ENCODE measurements at places on chromosomes 1 and 21. TPM values are rescaled to one million over a fixed set of nuclear protein-coding genes. Genes with fewer than 3 reads are reported as not detected.
A peak's percentile ranks its signal among the peaks of the same experiment; 100 is the strongest.

SLAMF7 gene
- 2.7 TPM for total RNA-seq

FMN2 gene
- total RNA-seq = 3.6 TPM

LCE2B gene
- total RNA-seq = not detected

- no peak overlapping the region for H3K4me3 ChIP-seq
- H3K27ac ChIP-seq = no peak overlapping the region
- H3K27me3 ChIP-seq = no peaks in the 10 kb centered on the region
Observed at GRCh38 chr21:38683222-38683621, 122.5 kb upstream of the ETS2 start.

DNA sequence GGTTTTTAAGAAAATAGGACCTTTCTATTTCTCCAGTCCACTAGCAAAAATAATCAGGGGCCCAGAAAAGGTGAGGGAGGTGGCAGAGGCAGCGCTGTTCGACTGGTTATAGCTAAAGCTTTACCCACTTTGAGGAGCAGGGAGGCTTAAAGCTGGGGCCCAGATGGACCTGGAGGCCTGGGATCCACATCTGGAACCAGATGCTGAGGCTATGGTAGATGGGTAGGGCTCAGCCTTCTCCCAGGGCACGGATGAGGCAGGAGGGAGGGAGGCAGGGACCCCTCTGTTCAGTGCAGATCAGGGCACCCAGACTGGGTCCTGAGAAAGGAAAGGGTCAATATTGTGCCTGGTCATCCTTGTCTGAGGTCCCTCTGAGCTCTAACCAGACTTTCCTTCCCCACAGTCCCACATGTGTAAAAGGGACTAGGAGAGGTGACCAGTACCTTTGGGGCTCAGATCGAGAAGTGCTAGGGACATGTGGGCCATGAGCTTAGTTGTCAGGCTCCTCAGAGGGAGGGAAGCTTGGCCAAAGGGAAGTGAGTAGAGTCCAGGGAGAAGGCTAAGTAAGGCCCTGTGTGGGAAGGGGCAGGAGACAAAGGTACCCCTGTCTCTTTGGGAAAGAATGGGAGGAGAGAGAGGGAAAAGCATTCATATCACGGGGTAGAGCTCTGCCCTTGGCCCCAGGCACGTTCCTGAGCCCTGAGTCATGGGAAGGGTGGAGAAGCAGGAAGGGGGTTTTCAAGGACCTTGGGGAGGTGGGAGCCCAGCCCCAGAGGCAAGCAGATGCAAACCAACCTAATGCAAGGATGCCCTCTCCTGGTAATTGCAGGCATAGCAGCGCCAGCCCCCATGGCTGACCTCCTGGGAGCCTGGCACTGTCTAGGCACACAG, 15.4 kb downstream of the LMNA start:
- no peak overlapping the region for H3K4me3 ChIP-seq
- H3K36me3 ChIP-seq = no peaks in the 10 kb centered on the region
- peak overlapping the region; percentile 97 for H3K27ac ChIP-seq
- peak; percentile 88 for DNase-seq

GRCh38 chr1:229136822-229137221, 134.1 kb upstream of the RAB4A start:
- no peaks in the 10 kb centered on the region for H3K36me3 ChIP-seq
- no peaks in the 10 kb centered on the region for H3K27me3 ChIP-seq
- H3K4me3 ChIP-seq = no peak overlapping the region

DNA sequence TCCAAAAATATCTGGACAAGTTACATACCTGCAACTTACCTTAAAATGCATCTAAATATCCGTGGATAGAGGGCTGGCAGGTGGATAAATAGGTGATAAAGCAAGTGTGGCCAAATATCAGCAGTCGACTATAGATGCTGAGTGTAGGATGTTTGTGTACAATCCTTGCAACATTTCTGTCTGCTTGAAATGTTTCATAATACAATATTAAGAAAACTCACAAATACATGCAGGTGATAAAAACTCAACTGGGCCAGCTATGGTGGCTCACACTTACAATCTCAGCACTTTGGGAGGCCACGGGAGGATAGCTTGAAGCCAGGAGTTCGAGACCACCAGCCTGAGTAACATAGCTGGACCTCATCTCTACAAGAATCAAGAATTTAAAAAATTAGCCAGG, 41.0 kb downstream of the ACTA1 start:
- DNase-seq = no peak
- H3K27ac ChIP-seq = no peak overlapping the region
- peaks cover 32% of the 10 kb centered on the region for H3K27me3 ChIP-seq
- no peaks in the 10 kb centered on the region for H3K36me3 ChIP-seq
- H3K4me1 ChIP-seq = no peaks in the 10 kb centered on the region
- H3K4me3 ChIP-seq = no peak overlapping the region

DNA sequence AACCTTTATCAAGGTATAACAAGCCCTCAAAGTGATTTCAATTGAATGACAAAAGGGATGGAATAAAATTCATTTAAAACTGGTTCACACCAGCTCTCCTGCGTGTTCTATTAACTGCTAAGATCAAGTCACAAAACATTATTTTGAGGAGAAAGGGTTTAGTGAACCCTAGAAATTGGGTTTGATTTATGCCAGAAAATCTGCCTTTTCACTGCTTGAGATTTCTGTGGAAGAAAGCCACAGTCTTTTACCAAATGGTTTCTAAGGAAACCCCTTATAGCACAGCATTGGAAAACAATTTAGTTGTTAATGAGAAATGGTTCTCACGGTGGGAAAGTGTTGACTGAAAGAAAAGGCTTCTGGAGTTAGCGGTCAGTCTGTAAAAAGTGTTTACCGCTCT, 43.6 kb upstream of the DPH5 start:
- no peaks in the 10 kb centered on the region for H3K4me1 ChIP-seq
- no peak overlapping the region for H3K4me3 ChIP-seq
- no peaks in the 10 kb centered on the region for H3K36me3 ChIP-seq
- H3K27ac ChIP-seq = no peak overlapping the region
- DNase-seq = no peak

DNA sequence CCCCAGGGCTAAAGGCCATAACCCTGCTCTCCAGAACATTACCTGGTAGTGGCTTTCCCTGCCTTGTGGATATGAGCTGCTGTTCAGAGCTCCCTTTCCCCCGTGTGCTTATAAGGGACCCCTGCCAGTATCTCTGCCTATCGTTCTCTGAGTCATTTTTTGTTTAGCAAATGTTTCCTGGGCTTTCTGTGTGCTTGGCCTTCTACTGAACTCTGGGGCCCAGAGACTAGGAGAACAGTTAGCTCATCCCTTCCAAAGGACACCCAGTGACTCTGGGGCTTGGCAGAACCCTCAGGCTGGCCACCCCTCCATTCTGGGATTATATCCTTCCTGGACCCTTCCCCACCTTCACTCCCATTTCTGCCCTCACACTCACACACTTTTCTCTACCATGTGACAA, 80.8 kb upstream of the POU3F1 start:
- no peak for DNase-seq
- H3K27ac ChIP-seq = no peak overlapping the region
- peaks cover 16% of the 10 kb centered on the region for H3K27me3 ChIP-seq
- no peak overlapping the region for H3K4me3 ChIP-seq
- H3K36me3 ChIP-seq = no peaks in the 10 kb centered on the region

DNA sequence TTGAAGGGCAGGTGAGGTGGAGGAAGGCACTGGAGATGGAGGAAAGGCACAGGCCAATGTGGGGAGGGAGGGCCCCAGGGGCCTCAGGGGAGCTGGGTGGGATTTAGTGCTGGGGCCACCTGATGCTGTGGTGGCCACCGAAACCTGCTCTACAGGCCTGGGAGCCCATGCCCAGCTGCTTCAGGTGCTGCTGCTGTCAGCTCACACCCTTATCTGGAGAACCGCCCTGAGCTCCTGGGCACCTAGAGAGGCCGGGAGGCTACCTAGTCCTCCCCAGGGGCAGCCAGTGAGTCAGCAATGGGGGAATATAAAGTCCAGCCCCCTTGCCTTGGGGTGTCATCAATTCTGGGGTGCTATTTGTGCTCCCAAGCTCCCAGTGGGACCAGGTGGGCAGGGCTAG, 12.2 kb downstream of the FAM131C start:
- H3K4me1 ChIP-seq = no peaks in the 10 kb centered on the region
- DNase-seq = no peak
- H3K27me3 ChIP-seq = peaks cover 4% of the 10 kb centered on the region
- H3K27ac ChIP-seq = no peak overlapping the region

DNA sequence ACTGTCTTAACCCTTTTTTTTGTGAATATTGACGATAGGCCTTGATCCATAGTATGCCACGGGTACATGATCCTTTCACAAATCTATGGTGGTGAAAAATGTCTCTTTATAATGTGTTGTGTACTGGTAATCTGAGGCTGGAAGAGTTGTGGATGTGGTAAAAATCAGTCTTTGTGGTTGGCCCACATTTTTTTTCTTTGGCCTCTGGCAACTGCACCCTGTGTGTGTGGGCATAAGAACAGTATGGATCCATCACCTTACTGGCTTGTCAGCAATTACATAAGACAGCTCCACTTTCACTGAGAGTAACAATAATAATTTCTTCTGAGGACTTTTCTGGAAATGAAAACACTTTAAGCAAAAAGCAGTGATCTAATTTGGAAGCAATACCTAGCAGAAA, 101.6 kb downstream of the GABPA start:
- no peak for DNase-seq
- H3K36me3 ChIP-seq = no peaks in the 10 kb centered on the region
- peak overlapping the region; percentile 37 for H3K27ac ChIP-seq
- H3K4me3 ChIP-seq = no peak overlapping the region
- no peaks in the 10 kb centered on the region for H3K27me3 ChIP-seq

DNA sequence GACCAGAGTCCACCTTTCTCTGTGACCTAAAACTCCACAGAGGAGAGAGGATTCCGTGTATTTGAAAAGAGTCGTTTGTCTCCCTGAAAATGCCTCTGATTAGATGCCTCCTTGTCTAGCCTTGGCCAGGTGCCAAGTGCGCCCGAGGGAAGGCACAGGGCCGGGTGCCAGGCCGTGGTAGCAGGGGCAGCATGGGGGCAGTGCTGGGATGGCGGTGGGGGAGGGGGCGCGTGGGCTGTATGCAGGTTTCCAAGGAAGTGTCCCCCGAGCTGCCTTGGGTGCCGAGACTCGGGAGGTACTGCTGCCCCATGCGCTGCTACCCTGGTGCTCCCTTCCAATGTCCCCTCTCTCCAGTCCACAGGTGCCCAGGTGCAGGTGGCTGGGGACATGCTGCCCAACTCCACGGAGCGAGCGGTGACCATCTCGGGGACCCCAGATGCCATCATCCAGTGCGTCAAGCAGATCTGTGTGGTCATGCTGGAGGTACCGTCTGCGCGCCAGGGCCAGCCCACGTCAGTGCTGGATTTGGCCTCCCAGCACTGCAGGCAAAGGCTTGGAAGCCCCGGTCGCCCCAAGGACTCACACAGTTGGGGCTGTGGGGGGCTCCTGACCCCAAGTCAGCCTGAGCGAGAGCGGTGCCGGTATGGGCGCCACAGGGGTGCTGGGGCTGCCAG, 70.9 kb upstream of the COL6A1 start:
- no peaks in the 10 kb centered on the region for H3K27me3 ChIP-seq
- H3K36me3 ChIP-seq = no peaks in the 10 kb centered on the region
- no peak overlapping the region for H3K27ac ChIP-seq
- no peaks in the 10 kb centered on the region for H3K4me1 ChIP-seq

DNA sequence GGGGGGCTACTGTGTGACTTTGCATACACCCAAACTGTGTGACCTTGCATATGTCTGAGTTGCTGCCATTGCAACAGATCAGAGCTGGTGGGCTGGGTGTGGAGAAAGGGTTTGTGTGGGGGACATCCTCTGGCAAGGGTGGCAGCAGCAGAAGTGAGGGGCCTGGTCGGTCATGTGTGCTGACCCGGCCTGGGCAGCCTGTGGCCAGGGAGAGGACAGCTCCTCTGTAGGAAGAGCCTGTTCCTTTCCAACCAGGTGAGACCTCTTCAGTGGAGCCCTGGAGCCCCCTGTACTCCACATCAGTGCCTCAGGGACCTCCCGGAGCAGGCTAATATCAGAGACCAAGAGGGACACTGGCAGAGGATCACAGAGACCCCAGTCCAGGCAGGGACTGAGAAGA, 8.3 kb downstream of the PCSK9 start:
- H3K4me3 ChIP-seq = no peak overlapping the region
- H3K27ac ChIP-seq = no peak overlapping the region
- H3K36me3 ChIP-seq = no peaks in the 10 kb centered on the region
- H3K27me3 ChIP-seq = no peaks in the 10 kb centered on the region

GRCh38 chr1:116907351-116907750, 2.4 kb upstream of the PTGFRN start:
- no peak overlapping the region for H3K27ac ChIP-seq
- no peak for DNase-seq
- H3K36me3 ChIP-seq = no peaks in the 10 kb centered on the region
- no peaks in the 10 kb centered on the region for H3K27me3 ChIP-seq

DNA sequence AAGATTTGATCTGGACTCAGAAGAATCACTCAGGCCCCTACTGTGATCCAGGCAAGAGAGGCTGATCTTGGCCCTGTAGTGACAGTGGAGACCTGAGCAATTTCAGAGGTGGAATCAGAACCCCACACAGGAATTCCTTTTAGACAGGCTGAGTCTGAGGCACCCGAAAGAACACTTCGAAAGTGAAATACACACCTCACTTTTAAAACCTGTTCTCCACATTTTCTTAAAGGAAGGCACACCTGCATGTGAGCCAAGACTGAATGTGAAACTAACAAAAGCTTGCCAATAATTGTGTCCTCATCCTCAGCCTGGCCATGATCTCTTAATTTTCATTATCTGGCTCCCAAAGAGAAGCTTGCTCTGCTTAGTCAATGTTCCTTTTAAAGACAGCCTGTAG, 32.2 kb downstream of the SIPA1L2 start:
- no peak overlapping the region for H3K4me3 ChIP-seq
- peaks cover 6% of the 10 kb centered on the region for H3K4me1 ChIP-seq
- no peaks in the 10 kb centered on the region for H3K36me3 ChIP-seq

DNA sequence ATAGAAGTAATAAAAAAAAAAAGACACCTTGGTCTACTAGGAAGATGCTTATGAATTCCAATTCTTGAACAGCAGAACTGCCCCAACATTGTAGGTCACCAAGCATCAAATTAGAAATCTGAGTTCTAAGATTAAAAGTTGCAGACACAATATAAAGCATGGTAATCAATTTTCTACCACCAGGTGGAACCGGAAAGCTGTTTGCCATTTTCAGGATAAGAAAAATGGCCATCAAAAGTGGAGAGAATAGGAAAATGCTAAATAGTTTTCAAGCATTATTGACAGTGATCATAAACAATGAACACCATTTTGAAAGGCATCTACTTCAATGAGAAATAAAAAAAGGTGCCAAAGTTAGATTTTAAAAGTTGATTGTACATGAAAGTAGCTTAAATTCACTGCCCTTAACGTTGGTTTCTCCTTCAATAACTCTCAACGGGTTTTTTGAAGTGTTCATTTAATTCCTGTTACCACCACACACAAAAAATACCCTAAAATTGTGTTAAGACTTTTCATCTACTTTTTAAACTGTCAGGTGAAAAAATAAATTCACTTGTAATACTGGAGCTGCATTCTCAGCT, 252.9 kb downstream of the KCNT2 start:
- no peak for DNase-seq
- H3K27me3 ChIP-seq = no peaks in the 10 kb centered on the region
- H3K4me3 ChIP-seq = no peak overlapping the region
- H3K36me3 ChIP-seq = no peaks in the 10 kb centered on the region

GRCh38 chr1:152902636-152903035, 5.7 kb upstream of the IVL start:
- no peak overlapping the region for H3K4me3 ChIP-seq
- H3K4me1 ChIP-seq = no peaks in the 10 kb centered on the region
- no peak overlapping the region for H3K27ac ChIP-seq
- no peaks in the 10 kb centered on the region for H3K36me3 ChIP-seq
- no peak for DNase-seq
